ENCODE measurements at places on chromosomes 3 and 15.
A peak's percentile ranks its signal among the peaks of the same experiment; 100 is the strongest.

DNA sequence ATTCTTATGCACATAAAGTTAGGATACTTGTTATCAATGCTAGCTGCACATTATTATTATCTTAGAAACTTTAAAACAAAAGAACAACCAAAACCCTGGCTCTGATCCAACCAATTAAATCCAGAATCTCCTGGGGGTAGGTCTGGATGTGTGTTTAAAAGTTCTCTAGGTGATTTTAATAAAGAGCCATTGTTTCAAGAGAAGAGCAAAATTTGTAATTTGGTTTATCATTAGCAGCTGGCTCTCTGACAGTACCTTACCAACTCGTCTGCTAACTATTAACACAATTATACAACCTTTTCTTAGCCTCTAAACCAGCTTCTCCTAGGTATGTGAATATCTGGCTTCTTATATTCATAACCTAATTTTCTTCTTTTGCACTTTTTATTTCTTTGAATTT, 68.9 kb downstream of the IFT80 start:
- no peak for DNase-seq

- no peak for DNase-seq
Observed at GRCh38 chr15:82663186-82663600, 16.0 kb upstream of the CPEB1 start.

- no peak for DNase-seq
Observed at GRCh38 chr3:89002191-89002590, 105.2 kb upstream of the EPHA3 start.

DNA sequence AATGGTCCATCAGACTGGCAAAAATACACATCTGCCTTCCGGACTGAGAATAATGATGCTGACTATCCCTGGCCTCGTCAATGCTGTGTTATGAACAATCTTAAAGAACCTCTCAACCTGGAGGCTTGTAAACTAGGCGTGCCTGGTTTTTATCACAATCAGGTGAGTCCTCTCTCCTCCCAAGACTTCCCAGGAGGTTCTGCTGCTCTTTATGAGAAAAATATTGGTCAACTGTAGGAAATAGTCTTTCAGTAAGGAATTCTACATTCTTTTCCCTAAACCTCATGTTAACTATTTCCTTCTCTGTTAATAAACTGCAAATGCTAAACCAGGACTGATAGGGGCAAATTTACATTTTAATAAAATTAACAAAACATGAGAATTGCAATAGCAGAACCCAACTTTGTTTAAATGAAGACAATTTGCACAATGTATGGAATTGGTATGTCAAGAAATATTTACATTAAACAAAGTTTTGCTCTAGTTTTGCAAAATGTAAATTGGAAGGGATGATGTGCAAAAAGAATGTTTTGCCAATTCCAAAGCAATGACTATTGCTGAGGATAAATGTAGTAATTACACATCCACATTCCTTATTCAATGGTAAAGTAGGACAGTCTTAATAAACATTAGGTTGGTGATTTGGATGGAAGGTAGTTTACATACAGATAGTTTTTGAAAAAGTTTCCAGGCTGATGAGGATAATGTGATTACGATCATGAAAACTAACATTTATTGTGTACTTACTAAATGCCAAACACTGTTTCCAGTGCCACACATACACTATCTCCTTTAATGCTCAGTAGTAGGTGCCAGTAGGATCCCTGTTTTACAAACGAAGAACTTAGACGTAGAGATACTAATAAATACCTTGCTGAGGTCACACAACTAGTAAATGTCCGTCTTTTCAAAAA, 21.1 kb downstream of the UPK1B start:
- no peak for DNase-seq

DNA sequence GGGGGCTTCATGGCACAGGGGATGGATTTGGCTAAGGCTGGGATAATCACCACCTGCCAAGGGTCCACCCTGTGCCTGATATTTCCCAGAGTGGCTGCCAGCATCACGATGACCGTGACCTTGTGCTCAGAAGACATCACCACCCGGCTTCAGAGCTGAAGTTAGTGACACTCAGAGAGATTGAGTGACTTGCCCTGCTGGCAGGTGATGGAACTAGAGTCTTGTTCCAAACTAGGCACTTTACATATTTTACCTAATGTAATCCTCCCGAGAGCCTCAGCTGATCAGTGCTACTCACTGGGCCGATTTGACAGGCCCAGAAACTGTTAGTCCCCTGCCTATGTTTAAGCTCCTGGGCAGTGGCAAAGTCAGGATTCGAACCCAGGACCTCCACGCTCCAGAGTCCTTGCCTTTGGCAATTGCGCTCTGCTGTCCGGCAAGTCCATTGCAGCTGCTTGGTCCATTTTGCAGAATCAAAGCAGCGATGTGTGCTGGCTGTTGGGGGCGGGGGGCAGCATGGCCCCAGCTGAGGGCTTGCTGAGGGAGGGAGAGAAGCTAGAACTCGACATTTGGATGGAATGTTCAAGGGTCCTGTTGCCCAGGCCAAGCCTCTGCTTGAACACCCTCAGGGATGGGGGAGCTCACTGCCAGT, 74.8 kb upstream of the GATA2 start:
- no peak for DNase-seq

- DNase-seq: no peak
Observed at GRCh38 chr3:12049675-12050074, 45.5 kb downstream of the SYN2 start.

GRCh38 chr15:73079565-73079964, 27.3 kb downstream of the NEO1 start:
- DNase-seq: no peak

DNA sequence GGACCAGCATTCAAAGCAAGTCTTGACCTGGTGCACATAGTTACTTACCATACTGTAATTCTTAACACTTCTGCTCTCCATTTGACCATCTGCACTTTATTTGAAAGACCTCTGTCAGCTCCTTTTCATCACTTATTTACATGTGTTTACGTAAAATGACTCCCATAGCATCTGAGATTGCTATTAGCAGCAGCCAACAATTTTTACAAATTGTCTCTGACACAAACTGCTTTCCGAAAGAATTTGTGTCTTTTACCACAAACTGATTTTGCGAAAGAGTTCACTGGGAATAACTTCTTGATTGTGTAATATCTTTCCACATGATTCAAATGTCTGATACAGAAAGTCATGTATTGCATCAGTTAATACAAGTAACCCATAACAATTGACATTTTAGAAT, 144.1 kb upstream of the PEX5L start:
- DNase-seq: no peak

GRCh38 chr3:69058180-69058946, 6.2 kb upstream of the TMF1 start:
- DNase-seq: no peak

- DNase-seq: no peak
Observed at GRCh38 chr15:78615151-78615589, 5.6 kb downstream of the CHRNA3 start.

GRCh38 chr3:113158171-113158570, 53.2 kb upstream of the BOC start:
- DNase-seq: no peak

DNA sequence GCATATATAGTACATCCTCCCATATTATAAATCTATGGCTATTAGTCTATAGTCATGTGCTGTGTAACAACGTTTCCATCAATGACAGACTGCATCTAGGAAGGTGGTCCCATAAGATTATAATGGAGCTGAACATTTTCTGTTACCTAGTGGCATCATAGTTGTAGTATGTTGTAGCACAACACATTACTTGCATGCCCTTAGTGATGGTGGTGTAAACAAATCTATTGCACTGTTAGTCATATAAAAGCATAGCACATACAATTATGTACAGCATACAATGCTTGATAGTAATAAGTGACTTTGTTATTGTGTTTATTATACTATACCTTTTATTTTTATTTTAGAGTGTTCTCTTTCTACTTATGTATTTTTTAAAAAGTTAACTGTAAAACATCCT, 37.4 kb upstream of the TNFSF10 start:
- DNase-seq: no peak

GRCh38 chr15:74889390-74889882, 406 bp upstream of the MPI start:
- DNase-seq: no peak

GRCh38 chr3:194110483-194110882, 25.5 kb upstream of the HES1 start:
- no peak for DNase-seq

DNA sequence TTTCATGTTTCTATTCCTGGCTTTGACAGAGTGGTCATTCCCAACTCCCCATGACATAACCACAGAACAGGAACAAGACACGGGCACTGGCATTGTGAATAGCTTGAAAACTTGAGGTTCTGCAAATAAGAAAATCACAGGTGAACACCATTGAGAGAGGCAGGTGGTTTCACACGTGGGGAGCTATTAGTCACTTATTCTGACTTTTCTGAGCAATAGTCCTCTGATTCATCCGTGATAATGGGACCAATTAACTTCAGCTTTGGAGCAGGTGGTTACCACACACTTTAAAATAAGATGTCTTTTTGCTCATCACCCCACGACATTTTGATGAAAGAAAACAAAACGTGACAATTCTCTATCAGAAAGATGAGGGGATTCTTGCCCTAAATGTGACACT, 224.7 kb downstream of the KLF13 start:
- DNase-seq: no peak

GRCh38 chr3:79906106-79906505, 138.3 kb upstream of the ROBO1 start:
- DNase-seq: no peak

DNA sequence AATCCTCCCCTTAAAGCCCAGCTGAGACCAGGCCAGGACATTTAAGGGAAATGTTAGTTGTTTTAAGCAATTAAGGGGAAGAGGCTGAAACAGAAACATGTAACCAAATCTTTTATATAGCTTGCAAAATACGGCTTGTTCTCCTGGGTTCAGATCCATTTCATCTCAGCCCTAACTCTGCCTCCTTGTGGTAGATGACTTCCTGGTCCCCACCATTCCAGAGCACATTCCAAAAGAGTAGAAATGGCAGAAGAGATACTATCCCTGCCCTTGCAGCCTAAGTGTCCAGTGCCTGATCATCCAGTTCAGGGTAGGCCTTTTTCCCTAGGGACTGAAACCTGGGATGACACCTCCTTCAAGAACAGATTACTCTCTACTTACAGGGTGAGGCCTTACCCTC, 266.2 kb upstream of the VEPH1 start:
- DNase-seq: no peak

DNA sequence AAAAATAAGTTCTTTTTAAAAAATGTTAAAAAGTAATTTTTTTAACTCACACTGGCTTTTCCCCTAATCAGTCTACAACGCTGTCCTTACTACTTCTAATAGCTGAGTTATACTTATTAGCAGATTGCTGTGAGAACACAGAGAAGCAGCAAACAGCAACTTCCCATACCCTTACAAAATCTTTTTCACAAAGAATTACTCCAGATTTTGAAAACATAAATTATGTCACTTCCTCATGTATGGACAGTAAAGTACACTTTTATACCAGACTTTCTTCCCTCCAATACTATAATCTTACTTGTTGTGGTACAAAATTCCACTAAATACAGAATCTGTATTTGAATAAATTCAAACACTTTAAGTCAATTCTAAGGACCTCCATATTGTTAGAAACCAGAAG, 2.1 kb downstream of the PHC3 start:
- DNase-seq: no peak

DNA sequence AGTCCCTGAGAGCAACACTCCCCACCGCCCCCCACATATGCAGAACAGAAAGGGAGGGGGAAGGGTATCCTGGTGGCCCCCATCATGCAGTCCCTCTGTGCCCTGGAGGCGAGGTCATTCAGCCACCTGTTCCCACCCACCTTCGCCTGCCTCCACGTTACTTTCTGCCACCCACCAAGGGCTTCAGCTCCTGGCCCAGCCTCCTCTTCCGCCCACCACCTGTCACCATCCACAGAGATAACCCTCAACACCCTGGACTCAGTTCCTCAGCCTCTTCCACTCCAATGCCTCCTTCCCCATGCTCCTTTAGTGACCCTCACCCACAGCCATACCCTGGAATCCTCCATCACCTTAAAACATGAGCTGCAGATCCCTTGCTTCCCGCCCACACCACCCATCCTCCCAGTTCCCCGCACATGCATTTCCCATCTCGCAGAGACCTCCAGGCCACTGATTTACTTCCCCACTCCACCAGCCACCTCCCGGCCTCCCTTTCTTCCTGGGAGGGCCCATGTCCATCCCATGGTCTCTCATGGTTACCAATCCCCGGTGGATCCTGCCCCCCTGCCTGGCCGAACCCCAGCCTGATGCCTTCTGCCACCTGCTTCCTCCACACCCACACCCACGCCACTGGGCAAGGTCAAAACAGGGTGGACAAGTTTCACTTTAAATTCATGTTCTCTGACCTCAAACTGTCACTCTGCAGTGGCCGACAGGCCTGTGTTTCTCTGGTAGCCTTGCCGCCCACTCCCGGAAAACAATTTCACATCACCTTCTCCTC, 18.2 kb downstream of the HOMER2 start:
- no peak for DNase-seq

- DNase-seq: no peak
Observed at GRCh38 chr3:144746631-144747030, 775.0 kb downstream of the DIPK2A start.

DNA sequence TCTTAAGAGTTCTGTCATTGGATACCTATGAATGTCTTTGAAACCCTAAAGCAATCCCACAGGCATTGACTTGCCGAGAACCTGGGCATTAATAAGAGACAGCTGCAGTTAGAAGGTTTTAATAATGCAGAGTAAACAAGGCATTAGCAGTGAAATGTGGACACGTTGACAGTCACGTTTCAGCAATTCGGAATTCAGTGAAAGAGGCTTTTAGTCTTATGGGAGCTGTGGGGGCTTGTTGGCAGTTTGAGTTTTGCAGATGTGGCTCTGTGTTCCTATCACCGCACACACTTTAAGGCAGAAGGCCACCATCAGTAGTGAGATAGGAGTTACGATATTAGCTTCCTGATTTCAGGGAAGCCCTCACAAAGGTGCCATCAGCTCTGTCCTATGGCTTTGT, 145.2 kb upstream of the NUDT16 start:
- no peak for DNase-seq

DNA sequence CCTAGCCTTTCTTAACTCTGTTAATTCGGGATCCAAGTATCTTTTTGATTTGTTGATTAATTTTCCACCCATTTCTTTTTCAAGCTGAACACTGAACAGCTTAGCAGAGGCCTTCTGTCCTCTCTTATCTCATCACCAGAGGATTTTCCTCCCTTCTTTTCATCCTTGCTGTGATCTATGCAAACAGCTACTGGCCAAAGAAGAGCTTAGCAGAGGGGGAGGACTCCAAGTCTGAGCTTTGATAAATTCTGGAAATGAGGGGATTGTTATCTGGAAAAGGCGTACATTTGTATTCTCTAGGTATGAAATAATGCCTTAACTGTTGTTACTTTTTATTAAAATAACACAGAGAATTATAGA, 13.4 kb downstream of the DZIP3 start:
- no peak for DNase-seq

- peak; percentile 63 for DNase-seq
Observed at GRCh38 chr3:79139395-79140068, 628.3 kb downstream of the ROBO1 start.

DNA sequence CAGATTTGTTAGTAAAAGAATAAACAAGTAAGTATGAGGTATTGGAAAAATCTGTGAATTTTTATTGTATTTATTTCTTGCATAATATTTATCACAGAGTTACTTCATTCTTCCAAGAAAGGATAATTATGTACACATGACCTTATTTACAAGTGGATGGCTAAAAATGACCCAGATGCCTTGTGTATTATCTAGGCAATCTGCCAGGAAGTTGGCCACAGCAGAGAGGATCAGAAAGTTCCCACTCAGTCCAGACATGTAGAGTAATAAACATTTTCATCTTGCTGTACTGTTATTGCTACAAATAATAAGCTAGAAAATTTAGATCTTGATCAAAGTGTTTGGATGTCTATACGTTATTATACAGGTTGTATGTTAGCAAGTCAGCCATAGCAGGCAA, 317.1 kb downstream of the EPHA6 start:
- no peak for DNase-seq

- no peak for DNase-seq
Observed at GRCh38 chr15:93466380-93466779, 377.4 kb upstream of the RGMA start.

Measured in non-pigmented ciliary epithelial cell (primary cell).